ENCODE measurements at places on chromosomes 2 and 18.

DNA sequence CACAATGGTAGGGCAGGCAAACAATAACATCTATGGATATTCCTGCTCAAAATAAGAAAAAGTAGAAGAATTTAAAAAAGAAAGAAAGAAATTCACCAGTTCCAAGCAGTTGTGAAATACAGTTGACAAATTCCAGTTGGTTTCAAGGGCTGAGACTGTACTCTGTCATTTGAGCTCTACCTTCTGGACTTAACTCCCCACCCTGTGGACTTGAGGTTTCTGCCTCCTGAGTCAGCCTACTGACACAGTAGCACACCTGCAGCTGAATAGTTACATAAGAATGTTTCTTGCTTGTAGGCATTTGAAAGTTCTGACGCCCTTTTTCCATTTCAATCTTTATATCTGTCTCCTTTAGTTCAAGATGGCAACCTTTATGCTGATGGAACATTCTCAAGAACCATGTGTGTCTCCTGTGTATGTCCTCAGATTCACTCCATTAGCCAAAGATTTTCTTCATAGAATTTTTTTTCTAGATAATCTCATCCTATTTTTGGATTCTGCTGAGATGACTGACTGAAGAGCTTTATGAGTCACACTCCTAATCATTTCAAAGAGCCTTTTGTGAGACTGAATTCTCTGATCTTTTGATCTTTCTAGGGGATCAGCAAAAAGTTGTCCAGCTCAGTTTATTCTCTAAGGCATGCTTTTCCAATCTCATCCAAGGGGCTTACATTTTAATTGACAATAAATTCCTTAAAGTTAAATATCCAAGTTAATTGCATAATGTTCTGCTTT is 19.1 kb downstream of the NETO1 start:
- no peak for DNase-seq

DNA sequence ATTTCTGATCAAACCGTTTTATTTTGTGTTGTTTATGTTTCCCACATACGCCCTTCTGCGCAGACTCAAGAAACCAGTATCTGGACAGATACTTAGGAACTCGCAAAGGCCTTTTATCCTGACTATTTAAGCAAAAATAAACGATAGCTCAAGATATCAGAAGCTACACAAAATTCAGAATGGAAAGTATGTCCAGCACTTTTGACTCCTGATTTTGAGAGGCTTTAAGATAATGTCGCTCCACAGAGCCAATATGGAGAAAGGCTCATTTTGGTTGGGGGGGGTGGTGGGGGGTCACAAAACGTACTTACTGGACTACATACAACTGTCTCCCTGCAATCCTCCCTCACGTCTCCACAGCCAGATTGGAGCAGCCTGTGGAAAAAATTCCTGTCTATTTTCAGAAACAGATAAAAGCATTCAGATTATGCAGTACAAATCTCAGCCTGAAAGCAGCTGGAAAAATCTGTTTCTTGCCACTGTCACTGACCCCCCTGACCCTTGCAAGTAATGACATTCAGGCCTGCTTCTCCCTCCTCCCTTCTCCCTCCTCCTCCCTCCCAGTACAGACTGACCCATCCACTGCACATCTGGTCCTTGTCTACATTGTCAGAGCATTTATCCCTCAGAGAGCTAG is 34.9 kb upstream of the LCLAT1 start:
- no peak for DNase-seq

- DNase-seq, result peak; percentile 49
These were observed 242.6 kb downstream of the PHLPP1 start for GRCh38 chr18:62957885-62958472.

GRCh38 chr2:64014628-64015027 is 4.6 kb downstream of the VPS54 start:
- DNase-seq, result no peak

GRCh38 chr2:205925373-205926337 is 160.3 kb downstream of the INO80D start:
- peak; percentile 60 for DNase-seq

DNA sequence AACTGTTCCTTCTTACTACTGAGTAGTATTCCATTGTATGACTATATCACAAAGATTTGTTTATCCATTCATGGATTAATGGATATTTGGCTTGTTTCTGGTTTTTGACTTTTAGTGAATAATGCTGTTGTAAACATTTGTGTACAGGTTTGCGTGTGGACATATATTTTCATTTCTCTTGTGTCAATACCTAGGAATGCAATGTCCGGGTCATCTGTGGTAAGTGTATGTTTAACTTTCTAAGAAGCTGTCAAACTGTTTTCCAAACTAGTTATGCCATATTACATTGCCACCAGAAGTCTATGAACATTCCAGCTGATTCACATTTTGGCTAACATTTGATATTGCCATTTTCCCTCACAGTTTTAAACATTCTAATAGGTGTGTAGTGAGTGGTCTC is 29.1 kb upstream of the SLC16A14 start:
- DNase-seq, result no peak

Measured in CD4-positive, alpha-beta T cell treated with Interleukin-4 for 1 hour (primary cell).